DMS53 (cell line): ENCODE measurements at places on chromosomes 11 and 22.

DNA sequence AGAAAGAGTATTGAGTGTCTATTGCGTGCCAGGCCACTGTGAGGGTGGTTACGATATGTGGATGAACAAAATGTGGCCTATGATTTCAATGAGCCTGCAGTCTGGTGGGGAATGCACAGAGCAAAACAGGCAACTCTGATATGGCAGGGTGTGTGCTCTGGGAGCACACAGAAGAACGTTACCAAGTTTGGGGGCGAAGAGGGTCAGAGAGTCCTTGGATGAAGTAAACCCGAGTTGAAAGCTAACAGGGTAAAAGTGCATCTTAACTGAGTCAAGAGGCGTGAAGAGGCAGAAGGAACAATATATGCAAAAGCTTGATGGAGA lies 258 bp downstream of the CFAP68 start:
- DNase-seq: no peak

- DNase-seq: no peak
Measured at GRCh38 chr11:120832481-120833238, 191.2 kb upstream of the TBCEL start.

DNA sequence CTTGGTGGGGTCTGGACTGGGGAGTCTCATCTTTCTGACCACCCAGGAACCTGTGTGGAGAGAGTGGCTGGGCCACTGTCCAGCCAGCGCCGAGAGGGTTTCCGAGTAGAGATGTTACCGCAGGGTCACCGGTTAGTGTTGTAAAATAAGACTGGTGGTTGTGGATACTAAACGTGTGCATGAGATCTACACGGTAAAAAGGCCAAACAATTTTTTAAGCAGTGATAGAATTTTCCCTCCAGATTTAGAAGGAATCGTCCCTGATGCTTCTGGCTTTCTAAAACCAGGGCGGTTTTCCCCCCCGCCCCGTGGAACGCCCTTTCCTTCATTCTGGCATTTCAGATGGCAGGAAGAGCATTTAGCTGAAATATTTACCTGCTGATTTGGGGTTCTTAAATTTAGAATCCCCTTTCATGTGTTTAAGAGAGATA lies 72.6 kb upstream of the PPARA start:
- no peak for DNase-seq

- DNase-seq: no peak
Measured at GRCh38 chr22:38106814-38107578, 3.5 kb downstream of the BAIAP2L2 start.

- no peak for DNase-seq
Measured at GRCh38 chr11:62688491-62688890, 839 bp downstream of the LRRN4CL start.

DNA sequence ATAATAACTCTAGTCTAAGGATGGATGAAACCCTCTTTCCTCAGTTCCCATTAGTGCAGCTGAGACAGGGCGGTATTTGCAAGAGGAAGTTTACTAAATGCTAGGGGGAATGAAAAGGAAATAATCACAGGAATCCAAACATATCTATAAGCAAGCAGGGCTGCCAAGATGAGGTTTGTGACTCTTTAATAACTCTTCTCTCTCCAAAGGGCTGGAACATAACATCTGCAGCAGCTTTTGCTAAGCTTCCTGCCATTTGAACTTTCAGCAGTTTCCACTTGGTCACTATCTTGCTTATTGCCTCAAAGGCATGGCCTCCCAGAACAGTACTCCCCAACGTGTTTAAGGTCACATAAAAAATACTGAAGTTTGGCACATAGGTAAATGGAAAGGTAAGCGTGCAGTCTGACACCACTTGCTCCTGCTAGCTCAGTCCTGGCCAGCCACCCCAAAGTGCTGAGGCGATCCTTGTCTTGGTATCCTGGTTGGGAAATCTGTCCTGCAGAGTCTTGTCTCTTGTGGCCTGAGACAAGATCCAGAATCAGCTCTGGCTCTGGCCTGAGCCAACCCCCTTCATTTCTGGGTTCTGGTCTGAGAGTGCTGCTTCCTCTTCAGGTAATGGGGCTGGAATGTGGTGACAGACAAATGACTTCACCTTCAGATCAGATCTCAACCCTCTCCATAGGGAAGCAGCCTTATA lies 81.8 kb downstream of the KCNC1 start:
- DNase-seq: no peak

DNA sequence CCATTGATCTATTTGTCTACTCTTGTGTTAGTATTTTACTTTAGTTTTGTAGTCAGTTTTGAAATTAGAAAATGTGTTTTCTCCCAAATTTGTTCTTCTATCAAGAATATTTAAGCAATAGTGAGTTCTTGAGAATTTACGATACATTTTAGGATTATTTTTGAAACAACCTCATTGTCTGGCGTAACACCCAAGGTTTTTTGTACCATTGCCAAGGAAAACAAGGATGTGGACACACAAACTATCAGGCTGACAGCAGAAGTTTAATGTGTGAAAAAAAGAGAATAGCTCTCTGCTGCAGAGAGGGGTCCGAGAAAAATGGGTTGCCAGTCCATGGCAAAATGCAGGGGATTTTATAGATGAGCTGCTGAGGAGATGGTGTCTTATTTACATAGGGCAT lies 865.1 kb upstream of the CNTN5 start:
- DNase-seq: no peak
